Panc1 (cell line): ENCODE measurements at places on chromosomes 6 and 20. TPM values are rescaled to one million over a fixed set of nuclear protein-coding genes. Genes with fewer than 3 reads are reported as not detected.

The SYNDIG1 gene
- total RNA-seq, result not detected

The EPHA7 gene
- 8.6 TPM for total RNA-seq

The CASS4 gene
- total RNA-seq, result 0.15 TPM

- no peak for DNase-seq
Measured at GRCh38 chr6:89250239-89250638, 33.1 kb upstream of the GABRR1 start.

The ADIG gene
- total RNA-seq, result not detected

GRCh38 chr6:56280126-56280525, 32.7 kb upstream of the COL21A1 start:
- DNase-seq, result no peak

The BPIFB4 gene
- not detected for total RNA-seq

DNA sequence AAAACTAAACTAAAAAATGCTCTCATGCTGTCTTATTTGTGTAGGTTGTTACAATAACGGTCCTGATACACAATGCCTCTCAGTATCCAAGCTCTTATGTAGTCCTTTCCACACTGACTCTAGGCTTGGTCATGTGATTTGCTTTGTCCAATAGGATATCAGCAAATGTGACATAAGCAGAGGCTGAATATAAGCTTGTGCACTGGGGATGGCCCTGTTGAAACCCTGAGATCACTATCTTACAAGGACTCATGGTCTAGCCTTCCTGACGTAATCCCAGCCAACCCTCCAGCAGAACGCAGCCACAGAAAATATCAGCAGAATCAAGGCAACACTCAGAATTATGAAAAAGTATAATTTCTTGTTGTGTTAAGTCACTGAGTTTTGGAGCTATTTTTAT, 145.1 kb upstream of the CCN2 start:
- DNase-seq, result no peak

- no peak for DNase-seq
Measured at GRCh38 chr6:126937426-126937825, 181.0 kb upstream of the RSPO3 start.

The ECT2L gene
- not detected for total RNA-seq

DNA sequence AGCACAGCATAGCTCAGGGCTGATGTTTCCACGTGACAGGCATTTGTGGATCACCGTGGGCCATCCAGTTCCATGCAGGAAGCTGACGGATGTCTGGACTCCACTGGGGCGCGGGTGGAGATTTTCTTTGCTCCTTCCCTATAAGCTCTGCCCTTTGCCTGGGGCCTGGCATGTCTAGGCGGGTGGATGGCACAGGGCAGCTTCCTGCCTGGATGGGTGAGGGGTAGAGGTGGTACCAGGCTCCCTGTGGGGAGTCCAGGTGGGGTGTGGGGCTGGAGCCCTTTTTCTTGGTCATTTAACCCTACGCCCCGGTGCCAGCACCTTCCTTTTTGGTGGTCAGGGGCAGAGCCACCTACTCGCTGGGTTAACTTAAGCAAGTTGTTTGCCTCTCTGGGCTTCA, 10.4 kb downstream of the FAM110A start:
- no peak for DNase-seq

DNA sequence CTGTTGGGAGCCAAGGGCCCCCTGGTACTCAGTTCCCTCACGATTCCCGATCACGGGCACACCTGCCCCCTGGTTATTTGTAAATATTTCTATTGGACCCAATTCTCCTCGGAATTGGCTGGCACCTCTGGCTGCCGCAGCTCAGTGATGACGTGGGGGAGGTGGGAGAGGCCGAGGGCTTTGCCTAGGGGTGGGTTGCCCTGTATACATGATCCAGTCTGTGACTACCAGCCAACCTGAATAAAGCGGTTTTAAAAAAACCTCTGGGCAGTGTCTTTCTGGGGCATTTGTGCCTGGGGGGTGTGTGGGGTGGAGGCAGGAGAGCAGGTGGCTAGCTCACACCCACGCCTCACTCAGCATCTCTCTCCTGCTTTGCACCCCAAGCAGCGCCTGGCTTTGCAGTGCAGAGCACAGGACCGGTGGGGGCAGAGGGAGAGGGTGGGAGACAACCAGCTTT, 42.2 kb downstream of the VSTM2L start:
- DNase-seq, result no peak

DNA sequence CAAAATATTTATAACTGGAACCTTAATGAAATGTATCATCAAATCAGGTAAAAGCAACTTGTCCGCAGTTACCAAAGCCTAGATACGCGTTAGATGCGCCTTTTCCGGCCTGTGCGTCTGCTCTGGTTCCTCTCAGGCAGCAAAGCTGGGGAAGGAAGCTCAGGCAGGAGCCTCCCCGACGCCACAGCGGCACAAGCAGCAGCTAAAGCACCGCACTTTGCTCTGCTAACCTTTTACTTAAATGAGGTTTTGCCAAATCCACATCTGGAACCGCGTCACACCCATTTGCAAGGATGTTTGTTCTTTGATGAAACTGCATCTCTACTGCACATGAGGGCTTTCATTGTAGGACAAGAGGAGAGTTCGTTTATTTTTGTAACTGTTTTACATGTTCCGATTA, 36.8 kb downstream of the THBS2 start:
- DNase-seq, result no peak

DNA sequence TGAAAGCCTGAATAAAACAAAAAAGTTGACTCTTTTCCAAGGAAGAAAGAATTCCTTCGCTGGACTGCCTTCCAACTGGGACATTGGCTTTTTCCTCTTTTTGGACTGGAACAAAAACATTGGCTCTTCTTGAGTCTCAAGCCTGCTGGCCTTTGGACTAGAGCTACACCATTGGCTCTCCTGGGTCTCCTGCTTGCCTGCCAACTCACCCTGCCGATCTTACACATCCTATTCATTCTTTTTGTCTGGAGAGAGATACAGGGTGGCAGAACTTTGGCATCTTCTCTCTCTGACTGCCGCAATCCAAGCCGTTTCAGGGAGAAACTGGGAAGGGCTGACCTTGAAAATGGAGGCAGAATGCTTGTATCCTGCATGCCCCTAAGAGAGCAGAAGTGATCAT, 20.2 kb downstream of the DDO start:
- DNase-seq, result no peak

DNA sequence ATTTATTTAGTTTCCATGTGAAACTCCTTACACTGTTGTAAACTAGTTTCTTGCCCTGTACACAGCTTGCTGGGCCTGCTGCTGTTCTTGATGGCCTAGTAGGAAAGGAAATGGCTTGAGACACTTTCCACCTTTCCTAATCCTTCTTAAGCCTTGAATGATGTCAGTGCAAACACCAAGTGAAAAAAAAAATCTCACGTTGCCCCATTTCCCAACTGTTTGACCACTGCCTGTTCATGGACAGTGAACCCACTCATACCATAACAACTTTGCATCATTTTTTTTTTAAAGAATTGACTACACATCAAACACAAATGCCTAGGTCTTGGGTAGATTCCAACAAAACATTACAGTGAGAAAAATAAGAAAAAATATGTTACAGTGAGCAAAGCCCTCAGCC, 653.6 kb upstream of the FLRT3 start:
- no peak for DNase-seq

- no peak for DNase-seq
Measured at GRCh38 chr6:17116117-17116440, 14.2 kb downstream of the STMND1 start.

The CST2 gene
- total RNA-seq, result not detected

GRCh38 chr6:7939864-7940228, 29.3 kb upstream of the TXNDC5 start:
- DNase-seq, result no peak

The CST5 gene
- not detected for total RNA-seq

The SGK1 gene
- 7.5 TPM for total RNA-seq

DNA sequence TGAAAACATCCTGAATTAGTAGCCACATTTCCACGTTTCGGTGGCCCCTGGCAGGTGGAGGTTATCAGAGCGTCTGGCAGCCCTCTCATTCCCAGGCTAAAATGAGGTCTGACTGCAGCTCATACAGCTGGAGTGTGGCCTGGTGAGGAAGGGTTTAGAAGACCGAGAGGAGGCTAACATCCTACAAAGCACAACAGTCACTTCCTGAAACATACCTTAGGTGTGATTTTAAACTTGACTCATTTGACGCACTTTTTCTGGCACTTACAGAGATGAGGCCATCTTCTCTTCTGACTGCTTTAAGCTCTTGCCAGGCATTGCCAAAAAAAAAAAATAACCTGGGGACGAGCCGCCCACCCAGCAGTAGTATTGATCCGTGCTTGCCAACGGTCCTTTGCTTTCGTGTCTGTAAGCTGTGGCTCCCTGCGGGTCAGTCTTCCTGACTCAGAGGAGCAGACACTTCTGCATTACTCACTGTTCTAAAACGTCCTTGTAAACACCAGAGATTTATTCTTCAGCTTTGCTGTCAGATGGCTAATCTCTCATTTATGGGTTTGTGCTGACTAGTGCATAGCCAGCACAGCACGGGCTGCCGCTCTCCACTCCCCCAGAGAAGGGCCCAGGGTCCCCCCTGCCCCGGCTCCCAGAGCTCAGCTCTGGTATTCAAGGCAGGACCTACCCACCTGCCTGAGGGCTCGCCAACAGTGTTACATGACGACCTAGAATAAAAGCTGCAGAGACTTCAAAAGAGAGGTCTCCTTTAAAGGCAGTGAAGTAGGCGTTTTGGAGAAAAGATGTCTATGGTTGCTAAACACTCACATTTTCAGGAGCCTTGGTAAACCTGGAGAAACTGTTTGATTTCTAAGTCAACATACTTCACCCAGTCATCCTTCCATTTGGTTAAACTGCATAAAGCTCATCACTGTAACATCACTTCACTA, 78.5 kb upstream of the FRMD1 start:
- peak; percentile 68 for DNase-seq
